ENCODE measurements at places on chromosomes 12 and 14. TPM values are rescaled to one million over a fixed set of nuclear protein-coding genes. Genes with fewer than 3 reads are reported as not detected.

Gene RHEBL1
- total RNA-seq = 16.0 TPM

GRCh38 chr14:64444984-64445845 lies 20.1 kb upstream of the AKAP5 start:
- no peak for DNase-seq

DNA sequence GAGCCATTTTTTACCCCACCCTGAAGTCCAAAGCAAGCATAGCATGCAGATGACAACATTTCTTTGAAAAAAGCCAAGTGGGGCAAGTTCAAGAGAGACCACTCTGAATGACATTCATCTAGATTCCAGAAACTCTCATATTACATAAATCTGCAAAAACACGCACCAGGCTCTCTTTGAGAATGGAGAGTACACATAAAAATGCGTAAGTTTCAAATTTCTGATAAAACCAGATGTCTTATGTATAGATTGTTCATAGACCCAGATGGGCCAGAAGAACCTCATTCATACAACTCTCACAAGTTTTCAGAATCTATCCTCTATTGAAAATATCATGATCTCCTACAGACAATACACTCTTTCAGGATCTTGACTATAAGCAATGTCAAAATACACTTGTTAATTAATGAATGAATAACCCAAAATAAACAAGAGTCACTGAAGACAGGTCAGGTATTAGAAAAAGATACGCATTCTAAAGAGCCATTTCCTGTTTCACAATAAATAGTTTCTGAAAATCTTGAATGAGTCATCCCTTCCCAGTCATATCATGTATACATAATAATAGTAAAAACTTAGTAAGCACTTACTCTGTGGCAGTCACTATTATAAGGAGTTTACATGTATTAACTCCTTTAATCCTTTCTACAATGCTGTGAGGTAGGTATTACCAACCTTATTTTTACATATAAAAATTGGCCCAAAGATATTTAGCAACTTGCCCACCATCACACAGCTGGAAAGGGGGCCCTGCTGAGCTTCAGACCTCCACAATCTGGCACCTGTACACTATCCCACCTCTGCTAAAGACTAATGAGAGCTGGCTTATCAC lies 72.0 kb downstream of the PPP2R5E start:
- DNase-seq = no peak

DNA sequence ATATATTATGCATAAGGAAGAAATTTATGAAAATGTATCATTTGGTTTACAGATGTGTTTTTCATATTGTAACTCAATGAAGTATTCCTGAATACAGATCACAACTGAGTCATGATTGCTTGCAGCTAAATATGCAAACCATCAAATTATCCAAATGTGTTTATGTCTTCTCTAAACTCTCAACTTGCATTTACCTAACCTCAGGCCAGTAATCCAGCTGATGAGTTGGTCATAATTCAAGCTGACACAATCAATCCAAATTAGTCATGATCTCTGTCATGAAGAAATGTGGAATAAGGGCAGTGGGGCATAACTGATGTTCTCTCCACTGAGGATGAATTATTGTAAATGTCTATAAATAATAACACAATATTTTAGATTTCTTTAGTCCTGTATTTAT lies 104.8 kb upstream of the CNTN1 start:
- no peak for DNase-seq

GRCh38 chr12:31772685-31773222 lies 43.9 kb upstream of the AMN1 start:
- DNase-seq = no peak

- DNase-seq = no peak
These were observed 1.8 kb upstream of the GCN1 start for GRCh38 chr12:120196363-120196762.
